ENCODE measurements at places on chromosomes 2 and 18.
A peak's percentile ranks its signal among the peaks of the same experiment; 100 is the strongest.

- no peak for DNase-seq
These were observed 55.9 kb downstream of the CDCA7 start for GRCh38 chr2:173410579-173410978.

DNA sequence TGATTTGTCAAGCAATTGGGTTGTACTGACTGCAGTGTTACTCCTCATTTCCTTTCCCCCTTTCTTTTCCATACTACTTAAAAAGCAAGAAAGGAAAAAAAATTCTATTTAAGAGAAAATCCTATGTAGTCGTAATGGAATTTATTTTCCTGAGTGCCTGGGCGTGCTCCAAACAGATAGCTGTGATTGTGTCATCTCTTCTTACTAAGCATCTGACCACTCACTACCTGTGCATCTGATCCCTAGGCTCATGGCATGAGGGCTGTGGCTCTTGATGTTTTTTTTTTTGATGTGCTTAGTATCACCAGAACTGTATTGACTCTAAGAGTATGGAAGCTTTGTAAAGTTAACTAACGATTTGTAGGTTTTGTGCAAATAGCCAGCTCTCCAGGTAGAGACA is 19.0 kb downstream of the CRIM1 start:
- DNase-seq, result no peak

DNA sequence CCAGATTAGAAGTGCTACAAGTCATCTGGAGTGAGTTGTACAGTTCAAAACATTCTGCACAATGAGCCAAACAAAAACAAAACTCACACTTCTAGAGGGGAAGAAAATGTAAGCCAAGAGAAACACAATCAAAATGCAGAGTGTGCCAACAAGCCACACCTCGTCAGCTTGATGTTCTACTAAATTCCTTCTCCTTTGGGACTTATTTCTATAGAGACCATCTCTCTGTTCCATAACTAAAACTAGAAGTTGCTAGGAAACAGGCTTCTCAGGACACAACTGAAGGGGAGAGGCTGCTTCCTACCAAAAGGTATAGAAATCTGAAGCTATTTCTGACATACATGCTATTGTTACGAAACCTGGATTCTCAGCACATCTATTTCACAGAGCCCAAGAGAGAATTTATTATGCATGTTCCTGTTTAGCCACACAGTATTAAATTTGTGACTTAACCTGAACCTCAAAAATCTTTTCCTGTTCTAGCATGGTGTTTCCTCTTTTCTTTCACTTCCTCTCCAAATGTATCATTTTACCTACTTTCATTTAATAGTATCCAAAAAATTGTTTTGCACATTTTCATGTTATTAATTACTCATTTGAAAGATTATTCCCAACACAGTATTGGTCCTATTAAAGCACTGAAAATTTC is 211.4 kb upstream of the CCDC150 start:
- DNase-seq, result no peak

- DNase-seq, result no peak
These were observed 17.9 kb downstream of the LDLRAD4 start for GRCh38 chr18:13236411-13236810.

DNA sequence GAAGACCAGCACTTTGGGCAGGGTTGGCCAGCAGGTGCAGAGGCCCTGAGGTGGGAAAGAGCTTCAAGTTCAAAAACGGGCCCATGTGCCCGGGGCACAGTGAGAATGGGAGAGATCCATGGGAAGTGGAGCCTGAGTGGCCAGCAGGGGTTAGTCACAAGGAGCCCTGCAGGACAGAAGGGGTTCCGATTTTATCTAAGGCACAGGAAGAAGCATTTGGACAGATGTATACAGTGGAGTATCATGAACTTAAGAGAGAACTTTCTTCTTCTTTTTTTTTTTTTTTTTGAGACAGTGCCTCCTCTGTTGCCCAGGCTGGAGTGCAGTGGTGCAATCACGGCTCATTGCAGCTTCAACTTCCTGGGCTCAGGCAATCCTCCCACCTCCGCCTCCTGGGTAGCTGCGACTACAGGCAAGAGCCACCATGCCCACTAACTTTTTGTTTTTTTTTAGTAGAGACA is 24.0 kb downstream of the WIPF1 start:
- DNase-seq, result peak; percentile 48

Measured in activated CD4-positive, alpha-beta T cell treated with anti-CD3 and anti-CD28 coated beads, Interleukin-2, amount 50 U/mL, for 4 hours (primary cell).